Activated CD4-positive, alpha-beta T cell treated with anti-CD3 and anti-CD28 coated beads, Interleukin-2, amount 50 U/mL, for 16 hours (primary cell): ENCODE measurements at places on chromosomes 7 and 10.

DNA sequence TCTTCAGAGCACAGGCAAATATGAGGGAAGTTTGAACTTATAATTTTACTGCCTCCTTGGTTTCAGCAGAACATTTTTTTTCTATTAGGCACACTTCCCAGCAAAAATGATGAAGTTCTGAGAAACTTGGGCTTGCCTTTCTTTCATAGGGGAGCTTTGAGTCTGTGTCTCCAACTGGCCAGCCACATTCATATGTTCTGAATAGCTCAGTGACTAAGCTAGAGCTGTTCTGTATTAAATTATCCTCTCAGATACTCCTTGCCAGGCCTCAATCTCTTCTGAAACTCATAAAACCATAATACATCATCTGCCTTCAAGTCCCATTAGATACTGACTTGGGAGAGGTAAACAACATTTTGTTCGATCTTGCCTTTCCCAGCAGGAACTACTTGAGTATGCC lies 476.5 kb downstream of the GPAM start:
- no peak for DNase-seq

- DNase-seq = peak; percentile 75
These were observed 127.8 kb downstream of the CELF2 start for GRCh38 chr10:11145495-11145855.

DNA sequence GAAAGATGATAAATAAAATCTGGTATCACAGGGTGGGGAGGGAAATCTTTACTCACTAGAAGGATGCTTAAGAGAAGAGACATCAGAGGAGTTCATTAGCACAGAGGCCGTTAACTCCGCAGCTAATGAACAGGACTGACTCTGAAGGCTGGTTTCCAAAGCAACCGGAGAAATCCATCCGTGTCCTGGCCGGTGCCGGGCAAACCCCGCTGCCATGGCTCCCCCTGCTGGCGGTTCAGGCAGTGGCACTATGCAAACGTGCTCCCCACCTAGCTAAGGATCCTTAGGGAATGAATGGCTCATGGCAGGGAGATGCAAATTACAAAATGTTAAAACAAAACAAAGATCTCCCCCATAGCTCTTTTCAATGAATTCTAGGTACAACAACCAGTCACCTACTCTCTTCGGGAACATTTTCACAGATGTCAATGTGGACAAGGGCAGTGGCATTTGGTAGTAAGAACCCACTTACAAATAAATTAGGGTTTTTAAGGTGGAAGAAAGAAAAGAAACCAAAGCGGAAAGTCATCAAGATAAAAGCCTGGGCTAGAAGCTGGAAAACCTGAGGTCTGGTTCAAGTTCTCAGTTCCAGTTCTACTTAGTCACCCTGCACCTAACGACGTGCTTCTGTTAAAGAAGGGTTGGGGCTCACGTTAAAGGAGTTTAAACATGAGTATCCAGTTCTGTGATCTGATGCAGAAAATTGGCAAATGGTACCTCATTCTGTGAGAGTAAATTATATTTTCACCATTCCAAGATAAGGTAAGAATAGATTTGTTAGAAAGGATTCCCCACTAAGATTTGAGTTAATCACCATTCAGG lies 138.2 kb downstream of the SVIL start:
- peak; percentile 63 for DNase-seq

DNA sequence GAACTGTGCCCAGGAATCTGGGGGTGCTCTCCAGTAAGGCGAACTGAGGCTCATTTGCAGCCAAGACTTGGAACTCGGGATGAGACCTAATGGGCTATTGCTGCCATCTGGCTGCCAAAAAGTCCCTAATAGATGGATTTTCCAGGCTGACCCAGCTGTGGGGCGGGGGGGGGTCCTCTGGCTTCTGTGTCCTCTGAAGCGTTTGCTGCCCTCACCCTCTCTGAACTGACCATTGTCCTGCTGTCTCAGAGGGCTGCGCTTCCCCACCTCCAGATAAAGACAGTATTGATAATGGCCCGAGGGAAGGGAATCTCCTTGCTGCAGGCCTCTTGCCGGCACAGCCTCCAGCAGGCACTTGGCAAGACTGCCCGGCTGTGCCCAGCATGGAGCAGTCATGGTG lies 46.6 kb downstream of the CLEC2L start:
- DNase-seq = no peak

- DNase-seq = no peak
These were observed 4.2 kb upstream of the ADAM12 start for GRCh38 chr10:126392469-126392868.

GRCh38 chr7:81445462-81445861 lies 324.4 kb downstream of the HGF start:
- DNase-seq = no peak

DNA sequence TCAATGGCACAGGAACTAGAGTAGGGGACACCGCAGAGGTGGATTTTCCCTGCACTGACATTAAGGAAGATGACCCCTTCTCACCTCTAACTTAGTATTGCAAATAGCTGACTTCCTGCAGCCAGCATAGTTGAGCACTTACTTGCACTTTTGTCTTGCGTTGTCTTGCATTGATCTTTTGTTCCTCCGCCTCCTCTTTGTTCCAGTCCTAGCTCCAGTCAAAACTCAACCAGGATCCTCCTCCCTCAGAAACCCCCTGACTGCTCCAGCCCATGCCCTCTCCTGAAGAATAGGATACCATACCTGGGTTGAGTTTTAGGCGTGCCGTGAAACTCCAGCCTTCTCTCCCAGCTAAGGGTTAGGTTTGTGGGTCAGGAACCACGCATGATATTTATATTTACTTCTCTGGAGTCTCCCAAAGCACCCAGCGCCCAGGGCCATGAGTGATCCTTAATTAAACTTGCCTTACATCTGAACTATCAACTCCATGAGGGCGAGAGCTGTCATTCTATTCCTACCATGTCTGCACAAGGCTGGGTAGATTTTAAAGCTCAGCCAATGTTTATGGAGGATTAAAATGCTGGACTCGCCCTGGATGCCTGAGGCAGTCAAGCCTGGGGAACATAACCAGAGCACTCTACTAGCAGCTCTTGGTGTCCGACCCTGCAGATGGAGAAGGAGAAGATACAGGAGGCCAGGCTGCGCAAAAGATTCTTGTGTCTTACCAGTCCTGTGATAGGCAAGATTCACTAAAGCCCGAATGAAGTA lies 14.1 kb downstream of the ZNF467 start:
- DNase-seq = no peak

GRCh38 chr7:24560772-24561171 lies 12.5 kb upstream of the PALS2 start:
- no peak for DNase-seq
